WTC11 (cell line): ENCODE measurements at places on chromosomes 4 and X.

- DNase-seq = no peak
These were observed 333.1 kb upstream of the IGFBP7 start for GRCh38 chr4:57443308-57443707.

DNA sequence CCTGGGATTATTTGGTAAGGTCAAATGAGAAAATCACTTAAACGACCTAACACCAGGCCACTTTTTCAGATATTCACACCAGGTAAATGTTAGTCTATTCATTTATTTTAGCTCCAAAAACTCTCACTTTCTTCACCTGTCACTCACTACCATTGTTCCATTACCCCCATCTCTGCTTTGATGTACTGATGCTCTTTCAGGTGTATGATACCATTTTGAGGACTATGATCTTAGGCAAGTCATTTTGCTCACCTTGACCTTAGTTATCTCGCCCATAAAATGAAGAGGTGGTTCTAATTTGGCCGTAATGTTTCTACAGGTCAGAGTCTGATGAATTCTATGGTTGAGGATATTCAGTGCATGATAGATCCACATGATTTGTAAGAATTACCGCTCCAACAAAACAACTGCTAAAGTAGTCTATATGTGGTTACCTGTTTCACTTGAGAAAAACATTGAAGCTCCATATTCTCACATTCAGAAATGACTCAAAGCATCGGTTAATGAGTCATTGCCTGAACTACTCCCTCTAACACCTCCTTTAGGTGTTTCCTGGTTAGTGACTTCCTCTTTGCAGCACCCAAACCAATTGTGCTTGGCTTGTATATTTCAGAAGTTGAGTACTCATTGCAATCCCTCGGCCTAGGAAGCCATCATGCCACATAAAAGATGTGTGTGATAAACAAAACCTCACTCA, 4.5 kb downstream of the DTHD1 start:
- no peak for DNase-seq

GRCh38 chr4:59664771-59665170, 1535.4 kb upstream of the ADGRL3 start:
- no peak for DNase-seq

- no peak for DNase-seq
These were observed 45.5 kb downstream of the PSAPL1 start for GRCh38 chr4:7389101-7389701.

DNA sequence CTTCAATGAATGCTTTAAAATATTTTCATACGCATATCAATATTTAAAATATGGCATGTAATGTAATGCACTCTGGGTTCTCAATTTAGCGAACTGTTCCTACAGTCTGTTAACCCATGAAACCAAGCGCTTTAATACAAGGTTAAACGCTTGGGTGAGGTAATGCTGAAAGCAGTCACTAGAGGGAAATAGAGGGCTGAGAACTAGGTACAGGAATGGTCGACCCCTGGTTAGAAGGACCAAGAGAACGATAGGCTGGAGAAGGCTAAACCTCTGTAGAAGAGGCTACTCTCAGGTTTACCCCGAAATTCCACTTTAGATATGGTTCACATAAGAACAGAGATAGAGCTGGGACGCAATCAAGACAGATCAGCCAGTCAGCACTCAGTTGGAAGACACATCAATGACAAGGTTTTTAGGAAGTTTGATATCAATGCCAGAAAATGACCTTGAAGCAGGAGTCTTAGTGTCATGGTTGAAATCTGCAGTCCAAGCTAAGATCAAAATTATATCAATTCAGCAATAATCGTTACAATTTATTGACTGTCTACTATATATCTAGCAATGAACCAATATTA, 26.9 kb downstream of the ARSJ start:
- DNase-seq = peak; percentile 29

DNA sequence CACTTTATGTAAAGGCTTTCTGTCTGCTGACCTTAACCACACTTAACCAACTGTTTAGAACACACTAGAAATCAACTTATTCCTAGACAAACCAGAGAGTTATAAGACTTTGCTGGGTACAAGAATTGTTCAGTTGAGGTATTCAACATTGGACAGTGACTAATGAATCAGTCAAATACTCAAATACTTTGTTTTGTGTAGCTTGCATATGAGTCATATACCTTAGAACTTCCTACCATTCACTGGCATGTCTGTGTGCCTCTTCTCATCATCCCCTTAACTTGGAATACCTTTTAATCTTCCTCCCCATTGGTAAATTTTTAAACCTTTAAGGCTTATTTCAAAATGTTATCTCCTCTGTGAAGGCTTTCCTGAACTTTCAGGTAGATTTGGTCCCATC, 708.8 kb upstream of the GRIA3 start:
- DNase-seq = no peak

DNA sequence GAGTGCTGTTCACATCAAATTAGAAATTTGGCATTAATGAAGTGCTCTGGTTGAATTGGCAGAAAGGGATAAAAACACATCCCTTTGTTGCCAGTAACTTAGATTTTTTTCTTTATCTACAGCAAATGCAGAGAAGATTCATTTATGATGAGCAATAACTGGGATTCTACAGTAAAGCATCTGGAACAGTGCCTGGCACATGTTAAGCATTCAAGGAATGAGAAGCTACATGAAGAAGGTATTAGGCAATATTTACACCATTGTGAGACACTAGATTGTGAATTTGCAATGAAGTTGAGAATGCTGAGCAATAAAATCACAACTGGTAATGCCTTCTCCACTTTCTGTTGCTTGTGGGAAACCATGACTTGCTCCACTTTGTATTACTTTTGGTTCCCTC, 33.5 kb downstream of the PCDH19 start:
- DNase-seq = no peak

- no peak for DNase-seq
These were observed 25.9 kb upstream of the LNX1 start for GRCh38 chr4:53617101-53617680.

DNA sequence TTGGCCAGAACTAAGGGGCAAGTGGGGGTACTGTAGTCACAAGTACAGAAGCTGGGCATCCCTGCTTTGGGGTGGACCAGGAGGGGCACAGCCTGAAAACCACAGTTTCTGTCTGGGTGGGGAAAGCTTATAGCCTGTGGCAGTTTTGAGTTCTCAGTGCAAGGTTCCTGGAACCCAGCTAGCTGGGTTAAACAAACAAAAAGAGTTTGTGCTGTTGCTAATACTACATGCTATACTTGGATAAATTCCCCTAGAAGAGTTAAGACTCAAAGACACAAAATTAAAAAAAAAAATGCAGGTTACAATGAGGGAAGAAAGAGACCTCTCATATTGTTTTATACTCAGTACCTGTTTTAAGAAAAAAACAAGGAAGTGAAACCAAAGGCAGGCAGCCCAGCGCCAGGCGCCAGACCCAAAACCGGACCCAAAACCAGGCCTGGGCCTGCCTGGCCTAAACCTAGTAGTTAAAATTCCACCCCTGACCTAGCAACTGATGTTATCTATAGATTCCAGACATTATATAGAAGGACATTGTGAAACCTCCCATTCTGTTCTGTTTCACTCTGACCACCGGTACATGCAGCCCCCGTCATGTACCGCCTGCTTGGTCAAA, 50.8 kb downstream of the SLC2A9 start:
- DNase-seq = no peak

DNA sequence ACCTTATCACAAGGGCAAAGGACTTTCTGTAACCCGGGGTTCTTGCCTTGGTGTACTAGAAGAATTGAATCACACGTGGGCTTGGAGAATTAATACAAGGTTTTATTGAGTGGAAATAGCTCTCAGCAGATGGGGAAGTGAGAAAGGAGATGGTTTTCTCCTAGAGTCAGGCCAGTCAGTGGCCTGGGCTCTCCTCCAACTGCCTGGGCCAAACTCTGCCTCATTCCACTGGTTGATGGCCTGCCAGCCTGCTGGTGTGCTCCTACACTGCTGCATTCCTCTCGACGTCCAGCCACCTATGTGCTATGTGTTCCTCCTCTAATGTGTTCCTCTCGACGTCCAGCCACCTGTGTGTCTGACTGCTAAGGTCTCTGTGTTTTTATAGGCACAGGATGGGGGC, 35.3 kb upstream of the SPIN2A start:
- DNase-seq = no peak

- no peak for DNase-seq
These were observed 92.0 kb downstream of the TRAPPC11 start for GRCh38 chr4:183751106-183751505.

- no peak for DNase-seq
These were observed 21.1 kb downstream of the SCML1 start for GRCh38 chrX:17758382-17758781.

DNA sequence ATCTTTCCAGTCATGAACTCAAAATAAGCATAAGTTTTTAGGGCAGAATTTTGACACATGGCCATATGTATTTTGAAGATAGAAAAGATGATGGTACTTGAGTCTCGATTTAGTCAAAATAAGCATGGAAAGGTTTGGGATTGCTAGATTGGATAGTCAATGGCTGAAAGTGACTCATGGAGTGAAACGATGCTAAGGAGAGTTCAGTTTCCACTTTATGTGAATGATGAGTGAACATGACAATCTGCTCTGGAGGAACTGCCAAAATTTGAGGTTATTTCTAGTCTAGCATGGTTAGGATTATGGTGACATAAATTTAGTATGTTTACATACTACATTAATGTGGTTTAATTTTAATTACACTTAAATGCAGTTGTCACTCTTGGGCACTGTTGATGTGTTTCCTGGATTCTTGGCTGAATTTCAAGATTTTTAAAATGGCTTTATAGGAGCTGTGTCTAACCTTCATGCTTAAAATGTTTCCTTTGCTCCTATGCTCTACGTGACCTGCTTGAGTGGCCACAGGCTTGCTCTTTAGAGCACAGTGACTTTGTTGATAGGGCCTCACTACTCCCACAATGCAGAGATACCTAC, 17.1 kb downstream of the DDX3X start:
- no peak for DNase-seq

GRCh38 chrX:12497832-12498591, 293.2 kb upstream of the PRPS2 start:
- peak; percentile 60 for DNase-seq

- no peak for DNase-seq
These were observed 3.0 kb downstream of the RAP2C start for GRCh38 chrX:132216283-132216682.

- no peak for DNase-seq
These were observed 11.3 kb downstream of the TBC1D1 start for GRCh38 chr4:37902212-37902611.

GRCh38 chrX:153378607-153379006, 22.5 kb downstream of the PNMA6E start:
- DNase-seq = no peak
